ENCODE measurements at places on chromosomes 6 and 20.

DNA sequence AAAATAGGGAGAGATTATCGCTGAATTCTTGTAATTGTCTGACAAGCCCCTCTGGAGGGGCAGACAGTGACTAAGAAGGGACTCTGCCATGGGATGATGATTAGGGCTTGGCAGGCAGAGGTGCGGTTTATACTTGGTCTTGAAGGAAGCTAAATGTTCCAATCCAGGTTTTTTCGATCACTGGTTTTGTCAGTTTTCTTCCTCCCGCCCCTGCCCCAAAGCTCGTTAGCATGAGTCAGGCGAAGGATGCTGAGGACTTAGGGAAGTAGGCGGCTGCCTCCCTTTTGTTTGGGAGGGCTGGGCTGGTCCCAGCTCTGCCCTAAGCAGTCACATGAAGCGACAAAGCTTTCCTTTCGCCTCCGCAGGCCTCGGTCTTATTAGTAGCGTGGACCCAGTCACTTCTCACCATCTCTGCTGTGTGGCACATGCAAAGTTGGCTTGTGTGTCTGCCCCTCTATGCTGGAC is 314.2 kb downstream of the CDC5L start:
- no peak for DNase-seq

GRCh38 chr6:102488729-102489128 is 1095.2 kb downstream of the GRIK2 start:
- no peak for DNase-seq

GRCh38 chr20:46235077-46235476 is 73.2 kb downstream of the CDH22 start:
- DNase-seq, result no peak

- DNase-seq, result no peak
Measured at GRCh38 chr6:31178143-31179041, 7.9 kb upstream of the POU5F1 start.

DNA sequence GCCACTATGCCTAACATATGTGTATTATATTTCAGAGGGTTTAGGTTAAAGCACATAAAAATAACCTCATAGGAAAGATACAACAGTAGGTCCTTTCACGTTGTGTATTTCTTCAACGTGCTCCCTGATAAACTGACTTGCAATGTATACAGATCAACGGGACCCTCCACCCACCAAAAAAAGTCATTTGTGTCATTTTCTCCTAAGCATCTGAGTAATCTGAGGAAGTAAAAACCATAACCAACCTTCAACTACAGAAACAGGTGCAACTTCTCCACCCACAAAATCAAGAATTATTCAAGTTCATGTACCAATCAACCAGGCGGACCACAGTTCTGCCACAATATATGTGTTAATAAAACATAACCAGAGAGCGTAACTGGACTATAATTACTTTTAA is 54.9 kb upstream of the NHSL1 start:
- no peak for DNase-seq

DNA sequence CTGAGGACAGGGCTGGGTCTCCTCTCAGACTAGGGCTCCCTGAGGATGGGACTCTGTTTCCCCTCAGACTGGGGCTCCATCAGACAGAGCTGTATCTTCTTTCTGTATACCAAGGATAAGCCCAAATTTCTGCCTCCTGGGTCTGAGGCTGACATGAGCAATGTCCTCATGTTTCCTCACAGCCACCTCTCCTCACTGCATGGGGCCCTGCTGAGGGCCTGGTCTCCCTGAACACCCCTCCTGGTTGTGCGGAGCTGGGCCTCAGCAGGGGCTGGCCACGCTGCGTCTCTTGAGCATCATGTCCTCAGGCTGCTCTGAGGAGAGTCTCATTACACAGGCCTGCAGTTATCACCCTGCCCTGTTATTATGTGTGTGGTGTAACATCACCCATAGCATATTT is 144.6 kb downstream of the LRFN2 start:
- no peak for DNase-seq

GRCh38 chr20:7171911-7172310 is 404.4 kb downstream of the BMP2 start:
- DNase-seq, result no peak

DNA sequence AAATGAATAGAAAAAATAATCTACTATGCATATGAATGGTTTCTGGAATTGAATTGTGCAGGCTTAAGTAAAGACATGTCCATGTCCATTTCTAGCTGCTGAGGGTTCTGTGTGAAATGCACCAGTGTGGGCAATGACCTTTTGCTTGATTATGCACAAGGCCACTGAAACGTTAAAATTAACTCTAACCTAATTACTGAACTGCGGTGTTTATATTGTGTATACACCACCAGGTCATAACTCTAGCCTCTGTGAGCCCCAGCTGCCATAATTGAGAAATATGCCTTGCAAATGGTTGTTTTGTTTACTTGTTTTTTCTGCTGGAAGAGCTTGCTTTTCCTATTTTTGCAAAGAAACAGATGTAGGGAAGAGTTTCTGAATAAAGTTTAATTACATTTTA is 46.1 kb downstream of the RSPO3 start:
- DNase-seq, result no peak

DNA sequence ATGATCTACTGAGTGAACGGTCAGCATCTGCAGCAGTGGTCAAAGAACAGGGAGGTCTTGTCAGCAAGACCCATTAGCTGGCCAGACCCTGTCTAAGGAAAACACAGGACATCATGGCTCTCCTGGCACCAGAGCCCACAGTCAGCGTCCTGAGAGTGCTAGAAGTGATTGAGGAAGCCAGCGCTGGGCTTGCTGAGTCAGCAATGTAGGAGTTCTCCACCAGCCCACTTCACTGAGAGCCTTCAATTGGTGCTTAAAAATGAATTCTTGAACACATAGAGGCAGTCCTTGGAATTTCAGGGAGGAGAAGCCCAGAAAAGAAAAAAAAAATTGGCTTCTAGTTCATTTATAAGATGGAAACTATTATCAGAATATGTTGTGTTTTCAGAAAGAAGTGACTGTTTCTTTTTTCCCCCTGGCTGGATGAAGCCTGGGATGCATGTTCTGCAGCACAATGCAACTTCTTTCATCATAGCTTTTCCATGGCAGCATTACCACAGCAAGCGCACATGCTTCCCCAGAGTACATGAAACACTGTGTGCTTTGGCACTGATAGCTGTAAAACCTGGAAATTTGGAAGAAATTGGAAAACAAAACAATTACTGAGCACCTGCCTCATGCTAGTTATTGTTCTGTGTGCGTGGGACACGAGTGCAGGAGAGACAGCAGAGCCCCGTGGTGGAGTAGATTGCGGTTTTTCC is 899.9 kb downstream of the C6orf118 start:
- DNase-seq, result no peak

DNA sequence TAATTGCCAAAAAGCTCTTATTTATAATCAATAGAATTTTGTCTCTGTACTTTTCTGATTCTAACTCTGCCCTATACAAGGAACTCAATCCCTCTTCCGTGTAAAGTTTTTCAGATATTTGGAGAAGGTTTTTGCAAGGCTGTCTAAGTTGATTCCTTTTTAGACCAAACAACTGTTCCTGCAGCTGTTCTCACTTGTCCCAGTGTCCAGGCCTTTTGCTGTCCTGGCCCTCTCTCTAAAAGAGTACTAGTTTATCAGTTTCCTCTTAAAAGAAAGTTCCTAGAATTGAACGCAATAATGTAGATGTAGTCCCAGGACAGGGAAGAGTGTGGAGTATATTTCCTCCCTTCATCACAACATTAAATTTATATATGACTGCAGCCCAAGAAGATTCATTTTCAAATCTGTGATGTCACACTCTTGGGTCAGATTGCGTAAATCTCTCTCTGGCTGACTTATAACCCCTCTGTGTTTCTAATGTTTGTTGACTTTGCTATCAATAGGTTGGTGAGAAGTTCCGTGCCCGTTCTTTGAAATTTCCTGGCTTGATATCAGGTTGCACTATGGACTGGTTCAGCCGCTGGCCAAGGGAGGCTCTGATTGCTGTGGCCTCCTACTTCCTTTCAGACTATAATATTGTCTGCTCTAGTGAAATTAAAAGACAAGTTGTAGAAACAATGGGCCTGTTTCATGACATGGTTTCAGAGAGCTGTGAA is 139.4 kb upstream of the GLP1R start:
- no peak for DNase-seq

- DNase-seq, result no peak
Measured at GRCh38 chr20:62831854-62832211, 15.0 kb downstream of the COL9A3 start.

GRCh38 chr20:12311094-12311865 is 393.6 kb downstream of the BTBD3 start:
- no peak for DNase-seq

DNA sequence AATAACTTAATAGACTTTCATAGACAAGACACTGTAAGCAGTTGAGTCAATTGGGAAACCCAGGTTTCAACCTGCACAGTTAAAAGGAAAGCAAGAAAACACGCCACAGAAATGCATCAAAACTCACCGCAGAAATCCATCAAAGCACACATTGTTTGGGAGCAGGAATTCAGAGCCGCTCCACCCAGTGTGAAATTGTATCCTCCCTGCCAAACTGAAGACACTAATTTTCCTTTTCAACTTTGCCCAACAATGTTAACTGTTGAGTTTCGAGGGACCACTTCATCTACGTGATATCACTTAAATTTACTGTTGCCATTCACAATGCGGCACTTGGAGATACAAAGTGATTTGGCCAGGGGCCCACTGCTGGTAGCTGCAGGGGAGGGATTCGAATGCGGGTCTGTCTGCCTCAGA is 92.7 kb downstream of the DACT2 start:
- no peak for DNase-seq

GRCh38 chr6:152309648-152310047 is 327.5 kb downstream of the SYNE1 start:
- no peak for DNase-seq

DNA sequence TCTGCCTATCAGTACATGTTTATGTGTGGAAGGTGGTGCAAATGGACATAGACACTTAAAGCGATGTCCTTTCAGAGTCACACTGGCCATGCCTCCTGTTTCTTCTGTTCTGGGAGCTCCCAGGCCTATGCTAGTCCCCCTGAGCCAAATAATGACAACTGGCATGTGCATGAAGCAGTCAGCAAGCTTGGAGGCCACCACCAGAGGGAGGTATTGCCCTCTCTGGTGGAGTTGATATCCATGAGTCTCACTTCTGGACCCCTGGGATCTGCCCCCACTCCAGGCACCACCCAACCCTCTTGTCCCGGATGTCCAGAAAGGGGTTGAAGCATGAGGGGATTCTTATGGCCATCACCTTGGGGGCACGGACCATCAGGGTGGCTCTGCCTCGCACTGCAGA is 172.2 kb downstream of the AIG1 start:
- DNase-seq, result no peak

DNA sequence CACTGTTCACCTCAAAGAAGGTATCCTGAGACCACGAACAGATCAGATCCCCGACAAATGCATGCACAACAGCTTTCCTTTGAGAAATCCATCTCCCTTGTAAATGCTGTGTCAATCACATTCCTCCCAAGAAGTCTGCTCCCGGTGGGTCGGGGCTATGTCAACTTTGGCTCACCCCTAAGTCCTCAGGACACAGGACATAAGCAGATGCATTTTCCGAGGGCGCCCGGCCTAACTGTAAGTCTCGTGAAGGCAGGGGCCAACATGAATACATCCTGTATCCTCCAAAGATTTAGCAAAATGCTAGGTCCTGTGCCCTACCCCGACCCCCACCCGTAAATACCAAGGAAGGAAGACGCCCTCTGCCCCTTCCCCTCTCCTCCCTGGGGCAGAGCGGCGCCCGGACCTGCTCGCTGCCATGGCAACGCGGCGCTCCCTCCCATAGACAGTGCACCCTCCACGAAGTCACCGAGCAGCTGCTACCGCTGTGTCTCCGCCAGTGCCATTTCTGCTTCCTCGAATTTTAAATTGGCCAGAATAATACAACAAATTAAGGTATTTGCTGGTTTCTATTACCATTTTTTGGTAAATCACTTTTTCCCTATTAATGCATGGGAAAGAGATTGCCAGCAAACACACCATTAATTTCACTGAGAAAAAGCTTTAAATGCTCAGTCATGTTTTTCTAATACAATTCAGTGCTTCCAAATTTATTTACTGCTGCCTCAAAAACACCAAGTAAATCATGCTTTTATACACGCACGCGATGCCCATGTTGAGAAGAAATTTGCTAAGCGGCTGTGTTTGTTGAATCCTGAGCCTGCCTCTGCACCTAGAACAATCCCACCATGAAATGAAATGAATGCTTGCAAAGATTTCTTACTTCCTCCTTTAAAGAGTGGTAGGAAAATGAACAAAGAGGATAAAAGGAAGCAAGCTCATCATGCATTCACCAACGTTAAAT is 100.6 kb downstream of the PCSK2 start:
- no peak for DNase-seq

- no peak for DNase-seq
Measured at GRCh38 chr6:75936682-75937081, 135.8 kb downstream of the IMPG1 start.

DNA sequence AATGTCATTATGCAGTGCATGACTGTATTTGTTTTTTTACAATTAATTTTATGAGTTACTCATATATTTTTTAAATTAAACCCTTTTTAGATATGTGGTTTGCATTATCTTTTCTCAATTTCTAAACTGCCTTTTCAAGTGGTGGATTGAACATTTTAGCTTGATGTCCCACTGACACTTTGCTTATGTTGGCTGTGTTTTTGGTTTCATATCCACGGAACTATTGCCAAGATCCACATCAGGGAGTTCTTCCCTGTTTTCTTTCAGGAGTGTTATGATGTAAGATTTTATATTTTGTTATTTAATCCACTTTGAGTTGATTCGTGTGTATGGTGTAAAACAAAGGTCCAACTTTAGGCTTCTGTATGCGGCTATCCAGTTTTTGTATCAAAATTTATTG is 1144.9 kb upstream of the EYS start:
- DNase-seq, result no peak
